ENCODE measurements at places on chromosomes 7 and 10.

GRCh38 chr10:62794306-62794705, 10.2 kb upstream of the ADO start:
- DNase-seq: no peak

DNA sequence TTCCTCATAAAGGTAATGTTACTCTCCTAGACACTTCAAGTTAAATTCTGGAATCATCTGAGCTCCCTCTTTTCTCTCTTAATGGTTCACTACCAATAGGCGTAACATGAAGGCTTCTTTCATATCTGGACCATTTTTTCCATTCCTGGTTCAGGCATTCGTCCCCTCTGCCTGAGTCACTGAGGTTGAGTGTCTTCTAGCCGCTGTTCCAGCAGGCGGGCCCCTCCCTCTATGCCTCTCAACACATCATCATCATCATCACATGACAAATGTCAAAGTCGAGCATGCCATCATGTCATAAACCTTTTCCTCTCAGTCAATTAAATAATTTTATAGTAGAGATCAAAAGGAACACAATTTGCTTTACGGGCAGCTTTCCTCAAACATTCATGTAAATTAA, 168.9 kb upstream of the ASAH2 start:
- DNase-seq: no peak

DNA sequence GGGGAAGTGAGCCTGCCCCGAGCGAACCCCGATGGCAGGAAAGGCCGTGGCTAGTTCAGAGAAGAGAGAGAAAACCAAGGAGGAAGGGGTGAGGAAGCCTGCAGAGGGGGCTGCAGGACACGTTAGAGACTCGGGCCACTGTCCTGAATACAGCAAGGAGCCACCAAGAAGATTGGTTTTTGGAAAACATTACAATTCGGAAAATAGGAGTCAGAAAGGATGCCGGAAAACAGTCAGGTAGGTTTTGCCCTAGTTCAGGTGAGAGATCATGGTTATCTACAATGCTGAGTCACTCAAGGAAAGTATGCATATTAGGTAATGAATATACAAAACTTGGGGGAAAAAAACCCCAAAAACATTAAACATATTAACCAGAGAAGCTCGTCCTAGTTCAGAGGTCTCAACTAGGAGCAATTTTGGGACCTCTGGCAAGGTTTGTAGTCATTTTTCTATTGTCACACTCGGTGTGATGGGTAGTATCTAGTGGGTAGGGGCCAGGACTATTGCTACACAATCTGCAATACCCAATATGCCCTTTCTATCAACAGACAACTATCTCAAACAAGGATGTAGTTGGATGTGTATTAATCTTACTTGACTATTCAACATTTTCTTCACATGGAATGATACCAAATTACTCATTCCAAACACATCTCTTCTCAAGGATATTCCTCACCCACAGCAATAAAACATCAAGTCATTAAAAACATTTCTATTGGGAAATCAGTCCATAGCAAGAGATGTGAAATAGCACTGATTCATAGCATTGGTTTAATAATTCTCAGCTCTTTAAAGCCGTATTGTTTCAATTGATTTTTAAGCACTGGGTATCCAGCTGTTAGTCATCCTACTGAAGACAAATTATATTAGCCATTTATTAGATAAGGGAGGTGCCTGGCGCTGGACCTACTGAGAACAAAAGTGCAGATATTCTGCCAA, 74.4 kb upstream of the RSU1 start:
- DNase-seq: peak; percentile 17

- DNase-seq: peak; percentile 3
These were observed 259.3 kb downstream of the ZEB1 start for GRCh38 chr10:31578181-31578852.

- no peak for DNase-seq
These were observed 28.9 kb downstream of the MAD1L1 start for GRCh38 chr7:2203766-2204300.

GRCh38 chr10:89297356-89297755, 4.5 kb upstream of the IFIT2 start:
- no peak for DNase-seq

DNA sequence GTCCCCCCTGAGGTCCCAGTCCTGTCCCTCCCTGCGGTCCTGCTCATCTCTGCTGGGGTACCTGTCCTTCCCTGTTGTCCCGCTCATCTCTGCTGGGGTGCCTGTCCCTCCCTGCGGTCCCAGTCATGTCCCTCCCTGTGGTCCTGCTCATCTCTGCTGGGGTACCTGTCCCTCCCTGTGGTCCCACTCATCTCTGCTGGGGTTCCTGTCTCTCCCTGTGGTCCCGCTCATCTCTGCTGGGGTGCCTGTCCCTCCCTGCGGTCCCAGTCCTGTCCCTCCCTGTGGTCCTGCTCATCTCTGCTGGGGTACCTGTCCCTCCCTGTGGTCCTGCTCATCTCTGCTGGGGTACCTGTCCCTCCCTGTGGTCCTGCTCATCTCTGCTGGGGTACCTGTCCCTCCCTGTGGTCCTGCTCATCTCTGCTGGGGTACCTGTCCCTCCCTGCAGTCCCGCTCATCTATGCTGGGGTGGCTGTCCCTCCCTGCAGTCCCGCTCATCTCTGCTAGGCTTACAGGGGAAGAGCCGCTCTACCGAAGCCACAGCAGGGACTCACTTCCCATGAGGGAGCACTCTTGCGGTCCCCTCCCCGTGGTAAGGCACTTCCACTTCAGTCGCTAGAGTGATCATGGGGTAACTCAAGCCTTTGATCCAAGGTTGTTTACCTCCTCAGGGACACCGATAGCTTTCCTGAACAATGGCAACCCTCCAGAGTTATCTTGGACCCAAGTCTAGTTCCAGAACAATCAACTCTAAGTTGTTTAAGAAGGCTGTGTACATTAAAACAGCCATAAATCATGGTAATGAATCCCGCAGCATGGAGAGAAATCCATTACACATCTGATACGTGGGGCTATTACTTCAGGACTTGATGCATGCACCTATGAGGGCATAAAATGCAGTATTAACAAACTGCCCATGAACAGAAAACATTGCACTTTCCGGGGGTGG, 46.8 kb upstream of the MNX1 start:
- DNase-seq: no peak

DNA sequence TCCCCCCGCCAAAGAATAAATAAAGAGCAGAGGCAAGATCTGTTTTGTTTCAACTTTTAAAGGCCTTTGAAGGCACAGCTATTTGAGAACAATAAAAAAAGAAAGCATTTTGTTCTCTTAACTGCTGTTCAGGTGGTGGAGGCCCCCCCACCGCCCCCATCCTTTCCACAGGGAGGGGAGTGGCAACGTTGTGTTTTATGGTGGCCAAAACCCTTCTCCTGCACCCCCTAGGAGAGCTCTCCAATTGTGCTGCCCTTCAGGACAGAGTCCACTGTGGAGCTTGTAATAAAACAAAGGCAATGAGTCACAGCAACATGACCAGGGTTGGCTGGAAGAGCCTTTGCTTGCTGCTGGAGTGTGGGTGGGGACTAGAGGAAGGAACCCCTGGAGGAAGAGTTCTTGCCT, 987.9 kb downstream of the KCNMA1 start:
- DNase-seq: no peak

GRCh38 chr7:108001764-108002725, 916 bp downstream of the LAMB1 start:
- DNase-seq: no peak

- no peak for DNase-seq
These were observed 766 bp downstream of the BAMBI start for GRCh38 chr10:28677888-28678686.

GRCh38 chr7:91559947-91560346, 295.7 kb downstream of the FZD1 start:
- DNase-seq: no peak

GRCh38 chr7:5580714-5581395, 157.2 kb upstream of the TNRC18 start:
- DNase-seq: no peak

GRCh38 chr10:43444323-43444722, 7.4 kb downstream of the ZNF487 start:
- no peak for DNase-seq

DNA sequence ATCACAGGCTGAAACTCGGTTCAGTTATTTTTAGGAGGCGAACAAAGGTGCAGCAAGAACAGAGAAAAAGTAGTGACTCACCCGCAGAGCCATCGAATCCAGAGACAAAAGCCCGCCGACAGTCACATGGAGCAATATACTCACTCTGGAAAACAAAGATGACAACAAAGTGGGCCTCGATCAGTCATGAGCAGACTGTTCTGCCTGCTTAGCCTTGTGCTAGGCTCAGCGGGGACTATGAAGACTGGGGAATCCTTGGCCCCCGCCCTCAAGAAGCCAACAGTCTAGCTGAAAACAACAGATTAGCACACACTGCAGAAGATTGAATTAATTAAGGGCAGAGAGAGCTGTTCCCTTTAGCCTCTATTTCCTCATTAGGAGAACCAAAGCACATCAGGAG, 30.4 kb downstream of the XPNPEP1 start:
- no peak for DNase-seq

- no peak for DNase-seq
These were observed 20.8 kb upstream of the CDH23 start for GRCh38 chr10:71375952-71376351.

DNA sequence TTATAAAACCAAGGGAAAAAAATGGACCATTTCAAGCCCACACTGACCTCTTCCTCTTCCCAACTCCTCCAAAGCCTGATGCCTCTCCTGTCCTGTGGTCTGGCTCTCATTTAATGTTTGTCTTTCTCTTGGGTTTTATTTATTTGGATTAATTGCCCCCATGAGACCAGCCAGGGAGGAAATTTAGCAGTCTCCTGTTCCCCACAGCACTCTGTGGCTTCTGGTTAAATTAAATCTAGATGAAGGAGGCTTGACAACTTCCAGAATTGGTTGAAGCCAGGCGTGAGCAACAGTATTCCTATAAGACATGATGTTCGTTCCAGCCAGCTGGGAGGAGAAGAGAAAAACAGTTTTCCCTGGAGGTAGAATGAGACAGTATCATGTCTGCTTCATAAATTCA, 15.1 kb upstream of the PRLHR start:
- DNase-seq: no peak

DNA sequence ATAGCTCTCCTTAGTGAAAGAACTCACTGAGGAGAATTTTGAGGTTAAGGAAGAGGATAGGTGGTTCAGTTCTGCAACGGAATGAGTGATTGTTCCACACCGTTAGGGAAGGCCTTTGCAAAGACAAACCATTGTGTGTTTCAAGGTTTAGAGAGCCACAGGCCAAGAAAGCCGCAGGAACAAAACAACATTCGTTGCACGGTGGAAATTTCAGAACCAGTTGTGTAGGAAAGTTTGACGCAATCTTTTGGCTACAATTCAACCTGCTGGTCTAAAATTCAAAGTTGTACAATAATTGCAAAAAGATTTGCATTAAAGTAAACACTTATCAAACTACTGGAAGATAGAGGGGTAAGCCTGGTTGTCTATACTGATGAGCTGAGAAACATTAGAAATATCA, 91.4 kb downstream of the FAM107B start:
- no peak for DNase-seq

DNA sequence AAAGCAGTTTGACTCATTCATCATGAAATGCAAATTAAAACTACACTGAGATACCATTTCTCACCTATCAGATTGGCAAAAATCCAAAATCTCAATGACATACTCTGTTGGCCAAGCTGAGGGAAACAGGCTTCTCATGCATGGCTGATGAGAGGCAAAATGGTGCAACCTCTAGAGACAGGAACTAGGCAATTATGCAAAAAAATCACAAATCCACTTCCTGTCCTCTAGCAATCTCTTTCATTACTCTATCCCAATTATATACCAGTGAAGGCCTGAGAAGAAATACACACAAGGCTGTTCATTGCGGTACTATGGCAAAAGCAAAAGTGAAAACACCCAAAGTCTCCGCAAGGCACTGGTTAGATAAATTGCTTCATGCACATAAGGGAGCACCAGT, 25.9 kb upstream of the PTPRN2 start:
- DNase-seq: no peak

DNA sequence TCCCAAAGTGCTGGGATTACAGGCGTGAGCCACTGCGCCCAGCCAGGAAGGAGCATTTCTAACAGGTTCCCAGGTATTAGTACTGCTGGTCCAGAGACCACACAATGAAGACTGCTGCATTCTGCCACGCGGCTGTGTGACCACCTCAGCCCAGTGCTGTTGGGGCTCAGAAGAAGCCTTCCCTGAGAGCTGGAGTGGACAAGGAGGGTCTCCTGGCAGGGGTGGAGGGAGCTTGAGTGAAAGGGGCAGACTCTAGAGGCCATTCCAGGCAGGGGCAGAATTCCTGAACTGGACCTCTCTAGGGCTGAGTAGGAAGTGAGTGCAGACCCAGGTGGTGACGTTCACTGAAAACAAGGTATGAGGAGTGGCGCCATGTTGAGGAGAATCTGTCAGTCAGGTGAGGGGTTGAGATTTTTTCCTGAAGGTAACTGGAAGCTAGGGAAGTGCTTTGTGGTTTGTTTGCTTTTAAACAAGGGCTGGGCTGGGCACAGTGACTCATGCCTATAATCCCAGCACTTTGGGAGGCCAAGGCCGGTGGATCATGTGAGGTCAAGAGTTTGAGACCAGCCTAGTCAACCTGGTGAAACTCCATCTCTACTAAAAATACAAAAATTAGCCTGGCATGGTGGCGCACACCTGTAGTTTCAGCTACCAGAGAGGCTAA, 67.6 kb downstream of the TACC2 start:
- DNase-seq: no peak

DNA sequence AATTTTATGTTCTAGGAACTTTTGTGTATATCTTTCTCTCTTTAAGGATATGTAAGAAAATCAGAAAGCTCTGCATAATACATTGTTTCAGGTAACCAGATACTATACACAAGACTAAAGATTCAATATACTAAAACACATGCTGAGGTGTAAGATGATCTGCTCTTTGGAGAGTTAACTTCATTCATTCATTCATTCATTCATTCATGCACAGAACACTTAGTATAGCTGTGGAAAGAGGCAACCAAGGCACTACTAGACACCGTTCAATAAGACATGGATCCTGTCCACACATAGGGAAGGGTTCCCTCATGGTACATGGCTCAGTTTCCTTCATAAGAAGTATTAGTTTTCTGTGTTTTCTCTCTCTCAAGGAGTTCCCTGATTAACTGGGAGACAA, 207.6 kb upstream of the AOAH start:
- DNase-seq: no peak

DNA sequence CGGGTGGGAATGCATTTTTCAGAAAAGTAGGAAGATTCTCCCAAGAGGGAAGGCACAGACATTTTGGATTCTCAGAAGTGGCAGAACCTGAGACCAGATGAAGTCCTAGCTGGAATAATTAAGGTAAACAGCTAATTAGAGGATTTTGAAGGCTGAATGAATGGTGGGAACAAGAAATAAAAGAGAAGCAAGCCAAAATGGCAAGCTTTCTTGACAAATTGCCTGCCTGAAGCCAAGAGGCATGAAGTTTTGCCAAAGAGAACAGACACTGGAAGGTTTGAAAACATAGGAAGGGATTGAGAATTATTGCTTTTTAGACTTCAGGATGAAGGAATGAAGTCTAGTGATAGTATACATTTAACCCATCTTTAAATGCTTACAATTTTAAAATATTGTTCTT, 115.0 kb upstream of the SEM1 start:
- peak; percentile 54 for DNase-seq

- DNase-seq: no peak
These were observed 121.6 kb upstream of the UNC5B start for GRCh38 chr10:71090801-71091200.
